ENCODE measurements at places on chromosomes 1 and 21.

GRCh38 chr21:46619846-46620245 is 15.0 kb upstream of the S100B start:
- no peak for DNase-seq

GRCh38 chr1:16006552-16007485 is 2.8 kb downstream of the SRARP start:
- no peak for DNase-seq

- DNase-seq: no peak
These were observed 34.7 kb upstream of the AK4 start for GRCh38 chr1:65113298-65113697.

GRCh38 chr1:4086085-4086850 is 186.2 kb upstream of the C1orf174 start:
- no peak for DNase-seq

- DNase-seq: no peak
These were observed 55.2 kb downstream of the RNF220 start for GRCh38 chr1:44460107-44460882.

DNA sequence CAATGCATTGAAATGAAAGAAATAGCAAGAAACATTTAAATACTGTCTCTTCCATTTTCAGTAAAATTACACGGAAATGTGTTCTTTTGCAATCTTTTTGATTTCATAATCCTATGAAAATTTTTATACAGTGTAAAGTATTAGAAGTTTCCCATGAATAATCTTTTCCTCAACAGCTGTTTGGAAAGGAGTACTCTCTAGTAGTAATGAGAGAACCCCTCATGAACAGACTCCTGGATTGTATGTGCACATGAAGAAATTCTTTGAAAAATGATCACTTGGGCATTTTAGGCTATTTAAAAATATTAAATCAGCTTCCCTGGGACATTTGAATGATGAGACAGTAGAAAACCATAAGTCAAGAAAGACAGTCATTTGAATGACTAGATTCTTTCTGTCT is 64.4 kb downstream of the LHX9 start:
- no peak for DNase-seq

DNA sequence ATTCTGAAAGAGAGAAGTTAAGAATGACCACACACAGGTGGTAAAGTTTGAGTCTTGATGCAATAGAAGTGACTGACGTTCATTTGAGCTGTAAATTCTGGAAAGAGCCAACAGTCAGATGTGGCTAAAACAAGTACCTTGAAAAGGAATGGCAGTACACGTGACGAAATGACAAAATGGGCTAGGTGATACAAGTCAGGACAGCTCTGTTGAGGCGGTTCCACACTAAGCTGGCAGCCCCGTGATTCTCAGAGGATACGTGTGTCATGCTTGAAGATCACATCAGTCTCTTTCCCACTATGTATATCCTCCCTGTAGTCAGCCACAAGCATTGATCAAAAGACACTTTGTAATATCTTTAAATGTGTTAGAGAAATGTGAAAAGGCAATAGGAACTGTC is 881.3 kb upstream of the ADGRL2 start:
- DNase-seq: no peak

DNA sequence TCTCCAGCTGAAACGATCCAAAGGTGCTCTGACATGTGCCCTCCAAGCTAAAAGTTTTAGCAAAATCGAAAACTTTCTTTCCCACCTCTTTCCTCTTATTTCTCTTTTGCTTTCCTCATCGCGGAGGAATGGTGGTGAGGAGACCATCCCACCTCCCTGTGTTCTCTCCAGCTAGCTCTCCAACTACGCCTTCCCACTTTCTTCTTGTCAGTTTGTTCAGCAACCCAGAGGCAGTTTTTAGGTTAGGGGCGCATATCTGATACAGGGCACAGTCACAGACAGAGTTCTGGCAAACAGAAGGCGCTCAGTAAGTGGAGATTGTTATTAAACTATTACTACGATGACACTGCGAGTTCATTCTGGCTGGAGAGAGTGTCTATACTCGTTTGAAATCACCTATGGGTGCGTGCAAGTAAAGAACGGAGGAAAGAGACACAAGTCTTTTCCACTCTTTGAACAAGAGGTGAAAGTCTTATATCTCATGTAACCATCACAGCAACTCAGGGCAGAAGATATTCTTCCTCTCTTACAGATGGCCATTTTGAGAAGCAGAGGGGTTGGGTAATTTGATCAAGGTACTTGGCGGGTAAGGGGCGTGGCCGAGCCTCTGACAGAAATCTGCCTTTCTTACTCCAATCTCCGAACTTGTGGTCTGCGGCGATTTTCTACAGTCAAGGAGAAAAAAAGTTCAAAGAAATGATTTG is 13.9 kb downstream of the HLX start:
- no peak for DNase-seq

DNA sequence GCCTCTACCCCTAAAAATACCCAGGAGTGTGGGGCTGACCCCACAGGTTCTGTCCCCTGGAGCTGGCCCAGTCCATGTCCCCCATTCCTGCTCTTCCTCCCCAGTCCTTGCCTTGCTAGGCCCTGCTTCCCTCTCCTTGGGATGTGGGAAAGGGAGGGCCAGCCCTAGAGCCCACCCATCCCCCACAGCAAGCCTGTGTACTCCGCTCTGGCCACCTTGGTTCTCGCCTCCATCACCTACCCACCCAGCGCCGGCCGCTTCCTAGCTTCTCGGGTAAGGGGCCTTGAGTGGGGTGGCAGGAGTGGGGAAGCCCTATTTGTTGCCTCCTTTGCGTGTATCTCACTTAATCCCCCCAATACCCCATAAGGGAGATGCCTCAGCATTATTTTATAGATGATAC is 6.7 kb downstream of the CLCNKB start:
- DNase-seq: no peak

Measured in stromal cell of bone marrow (primary cell).